Activated CD8-positive, alpha-beta memory T cell treated with anti-CD3 and anti-CD28 coated beads, Interleukin-2, amount 10 ng/mL, durations not matched to agents 7 days and 5 days (primary cell): ENCODE measurements at places on chromosomes 2 and 18. TPM values are rescaled to one million over a fixed set of nuclear protein-coding genes. Genes with fewer than 3 reads are reported as not detected.

Gene RESP18
- not detected for total RNA-seq

Gene CCL20
- total RNA-seq: not detected

Gene SERPINB5
- total RNA-seq: not detected

Gene POMC
- 4.3 TPM for total RNA-seq

Gene SLC4A1AP
- total RNA-seq: 27.8 TPM

Gene HOXD9
- not detected for total RNA-seq

Gene PRKCE
- 39.2 TPM for total RNA-seq

Gene DLX1
- not detected for total RNA-seq

Gene CABYR
- 1.2 TPM for total RNA-seq

Gene QPCT
- not detected for total RNA-seq

Gene GCG
- not detected for total RNA-seq

- DNase-seq: no peak
These were observed 1326.0 kb downstream of the LRP1B start for GRCh38 chr2:140804700-140805260.

- DNase-seq: no peak
These were observed 194.8 kb upstream of the ACVR2A start for GRCh38 chr2:147649998-147650397.

GRCh38 chr18:12991821-12992179 lies 638 bp downstream of the CEP192 start:
- no peak for DNase-seq

- DNase-seq: no peak
These were observed 205.4 kb downstream of the RAB3GAP1 start for GRCh38 chr2:135257383-135258090.

DNA sequence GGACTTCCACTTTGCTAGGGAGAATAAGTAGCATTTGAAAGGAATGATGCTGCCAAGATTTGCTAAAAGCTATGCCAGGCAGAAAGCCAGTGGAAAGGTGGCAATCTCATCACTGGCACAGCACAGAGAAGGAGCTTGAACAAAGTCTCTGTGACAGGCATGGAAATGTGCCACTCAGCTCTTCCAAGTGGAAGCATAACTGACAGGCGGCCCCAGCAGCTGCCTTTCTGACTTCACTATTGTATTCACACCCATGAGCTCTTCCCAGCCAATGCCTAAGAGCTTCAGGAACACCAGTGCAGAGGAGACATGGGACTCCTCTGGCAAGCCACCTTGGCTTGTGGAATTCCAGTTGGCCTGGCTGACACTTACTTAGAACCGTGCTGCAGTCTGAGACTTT lies 134.6 kb upstream of the REG3G start:
- DNase-seq: no peak

GRCh38 chr2:69149631-69150215 lies 136.7 kb downstream of the ANTXR1 start:
- no peak for DNase-seq

DNA sequence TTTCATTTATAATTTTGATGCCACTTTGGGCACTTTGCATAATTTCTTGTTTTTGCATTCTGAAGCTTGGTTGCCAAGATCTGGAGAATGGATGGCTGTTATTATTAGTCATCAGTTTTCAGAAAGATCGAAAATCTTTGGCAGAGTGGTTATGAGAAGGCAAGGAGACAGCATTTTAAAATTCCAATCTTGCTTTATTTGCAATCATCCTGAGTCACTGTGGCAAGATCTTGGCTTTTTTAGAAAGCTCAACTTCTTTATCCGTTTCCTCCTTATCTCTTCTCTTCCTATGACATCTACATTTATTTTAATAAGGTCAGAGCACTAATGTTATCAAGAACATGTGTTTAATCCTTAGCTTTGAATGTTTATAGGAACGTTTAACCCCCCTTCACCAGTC lies 31.1 kb upstream of the EIF2AK3 start:
- no peak for DNase-seq

- DNase-seq: no peak
These were observed 635.0 kb upstream of the FANCL start for GRCh38 chr2:58876126-58876525.

DNA sequence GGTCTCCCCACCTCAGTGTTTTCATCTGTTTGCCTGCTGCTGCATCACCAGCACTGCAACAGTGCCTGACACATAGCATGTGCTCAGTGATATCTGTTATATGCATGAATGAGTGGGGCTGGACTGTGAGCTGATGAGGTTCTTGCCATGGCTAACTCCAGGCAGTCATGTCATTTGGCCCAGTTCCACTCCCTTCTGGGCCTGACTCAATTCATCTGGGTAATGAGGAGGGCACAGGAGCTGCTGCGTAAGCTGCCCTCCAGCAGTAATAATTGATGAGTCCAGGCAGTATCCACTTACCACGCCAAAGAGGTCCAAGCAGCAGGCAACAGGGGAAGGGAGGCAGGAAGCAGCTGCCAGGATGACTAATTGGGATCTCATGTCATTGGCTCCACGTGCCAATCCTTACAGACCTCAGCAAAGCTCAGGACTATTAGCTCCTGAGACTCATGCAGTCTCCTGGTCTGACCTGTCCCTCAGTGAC lies 34.1 kb upstream of the MAT2A start:
- DNase-seq: no peak

GRCh38 chr18:9825571-9826073 lies 60.2 kb upstream of the TXNDC2 start:
- DNase-seq: no peak

DNA sequence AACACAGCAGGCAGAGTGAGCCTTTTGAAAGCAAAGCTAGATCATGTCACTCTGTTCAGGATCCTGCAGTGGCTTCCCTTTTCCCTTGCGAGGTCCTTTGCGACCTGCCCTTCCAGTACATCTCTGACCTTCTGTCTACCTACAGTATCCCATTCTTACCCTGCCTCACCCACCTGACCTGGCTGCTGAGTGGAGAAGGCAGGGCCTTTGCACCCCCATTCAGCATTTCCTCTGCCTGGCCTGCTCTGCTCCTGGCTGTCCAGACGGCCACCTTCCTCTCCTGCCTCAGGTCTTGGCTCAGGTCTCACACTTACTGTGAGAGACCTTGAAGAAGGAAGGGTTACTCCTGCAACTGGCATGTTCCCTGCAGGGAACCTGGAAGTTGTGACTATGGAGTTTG lies 77.4 kb downstream of the MAPRE2 start:
- no peak for DNase-seq

GRCh38 chr18:79510731-79511241 lies 115.1 kb downstream of the NFATC1 start:
- peak; percentile 31 for DNase-seq

DNA sequence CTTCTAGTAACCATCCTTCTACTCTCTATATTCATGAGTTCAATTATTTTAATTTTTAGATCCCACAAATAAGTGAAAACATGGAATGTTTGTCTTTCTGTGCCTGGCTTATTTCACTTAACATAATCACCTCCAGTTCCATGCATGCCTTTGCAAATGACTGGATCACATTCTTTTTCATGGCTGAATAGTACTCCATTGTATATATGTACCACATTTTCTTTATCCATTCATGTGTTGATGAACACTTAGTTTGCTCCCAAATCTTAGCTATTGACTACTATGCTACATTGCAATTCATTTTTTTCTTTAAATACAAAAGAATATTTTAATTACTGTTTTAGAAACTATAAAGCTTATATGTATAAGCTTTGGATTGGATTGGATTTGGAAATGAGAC lies 240.4 kb upstream of the LYPD1 start:
- no peak for DNase-seq

GRCh38 chr2:37705191-37705590 lies 33.7 kb upstream of the CDC42EP3 start:
- no peak for DNase-seq

DNA sequence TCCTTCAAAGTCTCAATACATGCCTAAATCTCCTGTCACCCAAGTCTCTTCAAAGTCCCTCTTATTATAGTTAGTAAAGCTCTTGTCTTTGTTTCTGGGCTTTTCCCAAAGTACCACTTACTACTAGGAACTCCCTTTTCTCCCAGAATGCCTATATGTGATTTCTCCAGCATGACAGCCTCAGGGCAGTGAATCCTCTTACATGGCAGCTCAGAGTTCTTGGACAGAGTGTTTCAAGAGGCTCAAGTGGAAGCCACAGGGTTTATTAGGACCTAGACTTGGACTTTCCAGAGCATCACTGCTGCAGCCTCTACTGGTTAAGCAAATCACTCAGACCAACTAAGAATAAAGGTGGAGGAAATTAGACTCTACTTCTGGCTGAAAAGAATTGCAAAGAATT lies 98.9 kb downstream of the CSRNP3 start:
- no peak for DNase-seq

DNA sequence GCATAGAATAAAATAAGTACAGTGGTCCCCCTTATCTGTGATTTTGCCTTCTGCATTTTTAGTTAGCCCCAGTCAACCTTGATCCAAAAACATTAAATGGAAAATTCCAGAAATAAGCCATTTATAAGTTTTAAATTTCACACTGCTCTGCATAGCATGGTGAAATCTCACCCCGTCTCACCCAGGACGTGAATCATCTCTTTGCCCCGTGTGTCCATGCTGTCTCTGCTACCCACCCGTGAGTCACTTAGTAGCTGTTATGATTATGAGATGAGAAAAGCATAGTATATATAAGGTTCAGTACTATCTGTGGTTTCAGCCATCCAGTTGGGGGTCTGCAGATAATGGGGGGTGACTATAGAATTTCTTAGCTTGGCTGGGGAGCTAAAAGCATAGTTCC lies 67.3 kb downstream of the RHBDD1 start:
- no peak for DNase-seq

- no peak for DNase-seq
These were observed 37.5 kb upstream of the SERPINB2 start for GRCh38 chr18:63850020-63850419.

DNA sequence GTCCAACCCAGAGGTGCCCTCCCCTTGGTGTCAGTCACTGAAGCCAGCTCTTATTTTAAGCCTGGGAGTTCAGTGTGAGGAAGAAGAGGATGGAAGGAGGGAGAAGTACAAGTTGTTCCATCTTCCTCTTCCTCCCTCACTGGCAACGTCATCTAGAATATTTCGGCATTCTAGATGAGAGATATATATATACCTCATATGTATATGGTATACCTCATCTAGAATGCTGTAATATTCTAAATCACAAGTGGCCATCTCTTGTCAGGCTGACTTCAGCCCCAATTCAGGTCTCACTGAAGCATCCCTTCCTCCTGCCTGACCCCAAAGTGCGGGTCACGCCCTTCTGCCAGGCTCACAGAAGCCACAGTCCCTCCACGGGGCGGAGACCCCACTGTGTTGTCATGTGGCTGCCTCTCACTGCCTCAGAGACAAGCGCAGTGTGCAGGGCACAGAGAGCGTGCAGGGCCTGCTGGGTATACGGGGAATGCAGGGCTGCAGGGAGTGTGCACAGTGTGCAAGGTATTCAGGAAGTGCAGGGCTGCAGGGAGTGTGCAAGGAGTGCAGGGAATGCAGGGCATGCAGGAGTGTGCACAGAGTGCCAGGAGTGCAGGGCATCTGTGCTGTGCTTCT lies 32.8 kb upstream of the B3GNT7 start:
- DNase-seq: peak; percentile 51

GRCh38 chr2:55712477-55713060 lies 18.9 kb upstream of the PNPT1 start:
- DNase-seq: no peak

- no peak for DNase-seq
These were observed 26.7 kb downstream of the NLRC4 start for GRCh38 chr2:32237996-32238395.
